Stimulated activated CD4-positive, alpha-beta T cell treated with anti-CD3 and anti-CD28 coated beads, Interleukin-15, amount 100 ng/mL, for 48 hours (primary cell): ENCODE measurements at places on chromosomes 16 and 17.
A peak's percentile ranks its signal among the peaks of the same experiment; 100 is the strongest.

DNA sequence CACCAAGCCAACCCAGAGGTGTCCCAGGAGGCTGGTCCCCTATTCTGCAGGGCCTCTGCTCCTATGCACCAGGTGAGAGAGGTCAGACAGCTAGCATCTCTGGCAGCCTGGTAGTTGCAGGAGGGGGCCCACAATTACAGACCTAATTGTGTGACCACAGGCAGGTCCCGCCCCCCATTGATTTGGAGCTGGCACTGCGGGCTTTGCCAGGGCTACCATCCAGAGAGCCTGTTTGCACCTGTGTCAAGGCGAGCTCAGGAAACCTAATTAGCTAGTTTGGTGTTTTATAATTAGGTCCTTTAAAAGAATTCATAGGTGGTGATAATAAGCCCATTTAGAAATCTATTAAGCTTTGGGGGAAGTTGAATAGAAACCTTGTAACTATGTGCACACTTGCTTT, 90.2 kb downstream of the MRM1 start:
- DNase-seq, result no peak

- DNase-seq, result no peak
Measured at GRCh38 chr17:57745242-57745641, at the start of gene CCDC182. Gene CCDC182 (minus strand): TSS chr17:57745299. CDS start chr17:57745272, 27 bp downstream.

GRCh38 chr16:85436636-85437165, 176.4 kb upstream of the GSE1 start:
- DNase-seq, result no peak

DNA sequence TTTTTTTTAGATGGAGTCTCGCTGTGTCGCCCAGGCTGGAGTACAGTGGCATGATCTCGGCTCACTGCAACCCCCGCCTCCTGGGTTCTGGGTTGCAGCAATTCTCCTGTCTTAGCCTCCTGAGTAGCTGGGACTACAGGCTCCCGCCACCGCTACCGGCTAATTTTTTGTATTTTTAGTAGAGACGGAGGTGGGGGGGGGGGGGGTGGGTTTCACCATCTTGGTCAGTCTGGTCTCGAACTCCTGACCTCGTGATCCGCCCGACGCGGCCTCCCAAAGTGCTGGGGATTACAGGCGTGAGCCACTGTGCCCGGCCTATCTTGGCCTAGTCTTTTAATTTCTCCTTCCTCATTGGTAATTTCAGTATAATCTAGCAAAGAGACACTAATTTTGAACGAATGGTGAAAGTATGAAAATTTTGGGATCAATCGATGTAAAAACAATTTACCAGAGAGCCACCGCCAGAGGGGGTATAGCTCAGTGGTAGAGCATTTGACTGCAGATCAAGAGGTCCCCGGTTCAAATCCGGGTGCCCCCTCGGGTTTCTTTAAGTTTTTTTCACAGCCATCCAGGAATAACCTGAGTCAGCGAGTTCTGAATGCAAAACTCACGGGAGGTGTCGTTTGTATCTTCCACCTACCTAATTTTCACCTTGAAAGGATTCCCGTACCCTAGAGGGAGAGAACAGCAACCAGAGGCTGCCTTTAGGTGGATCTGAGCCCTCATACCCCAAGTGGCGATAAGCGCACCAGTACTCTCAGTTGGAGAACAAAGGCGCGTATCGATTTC, 2.5 kb upstream of the LASP1 start:
- peak; percentile 65 for DNase-seq

DNA sequence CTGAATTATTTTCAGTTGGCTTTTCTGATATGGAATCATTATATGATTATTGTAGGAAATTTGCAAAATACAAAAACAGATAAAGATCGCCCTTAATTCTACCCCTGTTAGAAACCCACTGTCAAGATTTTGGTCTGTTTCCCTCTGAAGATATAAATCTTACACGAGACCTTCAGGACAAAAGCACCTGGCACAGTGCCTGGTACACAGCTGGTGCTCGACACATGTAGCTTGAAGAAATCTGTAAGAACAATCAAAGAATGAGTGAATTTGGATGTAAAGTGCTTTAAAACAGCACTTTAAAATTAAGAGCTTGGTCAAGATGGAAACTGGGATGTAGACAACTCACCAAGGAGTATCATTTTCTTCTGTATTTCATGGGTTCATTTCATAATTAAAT, 181.1 kb downstream of the C16orf78 start:
- DNase-seq, result no peak

DNA sequence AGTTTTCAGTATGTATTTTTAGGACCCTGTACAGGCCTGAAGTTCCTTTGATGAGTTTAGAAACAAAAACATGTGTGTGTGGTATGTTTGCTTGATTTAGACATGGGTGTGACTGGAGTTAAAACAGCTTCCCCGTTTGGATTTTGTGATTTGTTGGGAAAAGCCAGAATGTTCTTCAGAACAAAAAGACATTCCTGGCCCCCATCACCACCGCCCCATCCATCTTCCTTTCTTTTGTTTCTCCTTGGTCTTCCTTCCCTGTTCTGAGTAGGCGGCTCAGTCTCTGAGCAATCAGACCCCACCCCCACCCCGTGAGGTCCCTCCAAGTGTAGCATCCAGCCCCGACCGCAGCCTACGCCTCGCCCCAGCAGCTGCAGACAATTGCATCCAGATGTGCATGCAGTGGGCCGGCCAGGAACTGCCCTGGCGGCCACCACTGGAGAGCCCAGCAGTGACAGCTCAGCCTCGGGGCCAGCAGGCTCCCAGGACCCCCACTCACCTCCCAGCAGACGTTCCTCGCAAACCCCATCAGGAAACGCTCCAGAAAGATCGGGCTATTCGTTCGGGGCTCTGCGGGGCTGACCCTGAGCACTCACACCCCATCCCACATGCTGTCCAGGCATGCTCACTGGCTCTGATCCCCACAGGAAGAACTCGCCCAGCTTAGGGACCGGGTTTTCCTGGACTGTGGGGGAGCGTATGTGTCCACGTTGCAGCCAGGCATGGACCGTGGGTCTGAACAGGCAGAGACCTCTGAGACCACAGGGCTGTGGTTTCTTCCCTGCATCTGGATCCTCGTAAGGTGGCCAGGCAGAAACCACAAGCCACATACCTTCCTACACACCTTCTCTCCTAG, 99.8 kb upstream of the CDH5 start:
- DNase-seq, result no peak

DNA sequence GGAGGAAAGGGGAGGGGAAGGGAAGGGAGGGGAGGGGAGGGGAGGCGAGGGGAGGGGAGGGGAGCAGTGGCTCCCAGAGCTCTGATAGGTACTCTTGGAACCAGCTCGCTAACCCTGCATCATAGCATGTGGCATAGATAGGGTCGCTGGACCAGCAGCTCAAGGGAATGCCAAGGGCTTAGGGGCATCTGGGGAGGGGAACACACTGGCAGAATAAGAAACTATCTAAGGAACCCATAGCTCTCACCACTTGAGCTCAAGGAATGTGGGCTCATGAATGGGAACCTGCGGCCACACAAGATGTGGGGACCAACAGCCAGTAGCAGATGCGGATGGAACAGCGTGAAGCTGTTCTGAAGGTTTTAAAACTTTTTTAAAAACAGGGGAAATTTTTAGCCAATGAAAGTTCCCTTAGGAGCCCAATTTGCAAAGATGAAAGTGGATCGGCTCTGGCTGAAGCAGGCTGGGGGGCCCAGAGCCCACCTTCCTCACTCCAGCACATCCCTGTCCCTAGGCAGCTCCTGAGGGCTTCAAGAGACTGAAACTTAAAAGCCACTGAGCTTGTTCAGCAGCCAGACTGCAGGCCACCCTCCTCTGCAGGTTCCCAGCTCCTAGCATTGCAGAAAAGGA, 46.9 kb downstream of the PIMREG start:
- no peak for DNase-seq

DNA sequence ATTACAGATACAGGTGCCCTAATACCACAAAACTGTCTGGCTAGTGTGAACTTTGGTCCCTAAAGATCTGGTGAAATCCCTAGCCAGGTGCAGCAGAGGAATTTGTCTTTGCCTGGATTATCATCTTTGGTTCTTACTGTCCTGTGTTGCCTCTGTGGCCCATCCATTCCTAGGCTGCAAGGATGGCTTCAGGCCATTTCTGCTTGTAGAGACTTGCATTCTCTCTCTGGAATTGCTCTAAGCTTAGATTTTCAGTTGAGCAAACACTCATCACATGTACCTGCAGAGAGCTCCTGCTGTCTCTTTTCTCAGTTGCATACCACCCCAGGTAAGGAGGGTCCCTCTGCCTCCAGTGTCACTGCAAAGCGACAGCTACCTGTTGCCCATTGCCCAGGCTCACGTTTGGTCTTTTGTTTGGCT, 114.9 kb downstream of the PRKCA start:
- DNase-seq, result no peak

DNA sequence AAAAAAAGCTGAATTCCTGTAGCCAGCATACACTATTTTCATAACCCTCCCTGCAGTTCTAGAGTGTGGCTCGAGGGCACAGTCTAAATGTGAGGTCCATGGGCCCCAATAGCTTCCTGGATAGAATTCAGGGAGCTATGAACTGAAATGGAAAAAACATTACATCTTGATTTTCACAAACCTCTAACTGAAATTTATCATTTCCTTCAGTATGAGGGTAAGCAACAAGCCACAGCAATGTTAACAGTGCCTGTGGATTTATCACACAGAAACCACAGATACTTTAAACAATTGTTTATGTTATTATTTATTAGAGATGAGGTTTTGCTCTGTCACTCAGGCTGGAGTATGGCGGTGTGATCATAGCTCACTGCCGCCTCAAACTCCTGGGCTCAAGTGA, 18.2 kb downstream of the TMEM92 start:
- DNase-seq, result no peak

GRCh38 chr16:30523768-30524574, 2.4 kb downstream of the ZNF768 start:
- DNase-seq, result no peak

- peak; percentile 97 for DNase-seq
Measured at GRCh38 chr17:1516388-1517161, at the start of gene INPP5K. Gene INPP5K (minus strand): TSS chr17:1516612. CDS start chr17:1516499, 113 bp downstream.

- DNase-seq, result no peak
Measured at GRCh38 chr17:1039511-1040215, 42.7 kb downstream of the TIMM22 start.

DNA sequence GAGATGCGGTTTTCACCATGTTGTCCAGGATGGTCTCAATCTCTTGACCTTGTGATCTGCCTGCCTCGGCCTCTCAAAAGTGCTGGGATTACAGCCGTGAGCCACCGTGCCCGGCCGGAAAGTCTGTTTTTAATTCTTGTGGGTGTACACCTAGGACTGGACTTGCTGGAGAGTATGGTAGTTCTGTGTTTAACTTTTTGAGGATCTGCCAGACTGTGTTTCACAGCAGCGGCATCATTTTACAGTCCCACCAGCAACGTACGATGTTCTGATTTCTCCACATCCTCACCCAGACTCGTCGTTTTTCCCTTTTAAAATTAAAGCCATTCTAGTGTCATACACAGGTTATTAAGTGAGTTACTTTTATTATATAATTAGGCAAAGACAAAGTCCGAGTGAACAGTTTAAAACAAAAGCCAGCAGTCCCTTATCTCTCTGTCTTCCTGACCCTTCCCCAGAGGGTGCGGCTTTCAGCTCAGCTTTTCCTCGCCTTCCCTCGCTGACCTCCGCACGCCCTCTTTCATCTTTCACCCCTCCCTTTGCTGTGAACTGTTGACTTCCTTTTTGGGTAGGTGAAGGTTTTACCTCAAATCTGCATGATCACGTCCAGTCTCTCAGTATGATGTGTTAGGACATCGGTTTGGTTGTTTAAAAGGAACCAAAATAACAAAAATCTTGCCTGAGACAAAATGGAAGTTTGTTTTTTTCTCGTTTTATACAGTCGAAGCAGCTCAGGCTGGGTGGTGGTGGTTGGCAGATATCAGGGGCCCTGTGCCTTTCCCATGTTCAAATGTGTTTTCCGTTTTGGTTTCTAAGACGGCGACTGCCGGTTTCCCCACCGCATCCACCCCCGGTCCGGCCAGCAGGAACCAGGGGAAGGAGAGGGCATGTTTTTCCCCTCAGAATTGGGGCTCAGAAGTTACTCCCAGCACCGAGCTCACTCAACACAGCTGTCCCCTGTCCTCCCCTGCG, 18.0 kb downstream of the FAM234A start:
- no peak for DNase-seq

GRCh38 chr17:4204190-4204589, 59.6 kb downstream of the ANKFY1 start:
- DNase-seq, result no peak

DNA sequence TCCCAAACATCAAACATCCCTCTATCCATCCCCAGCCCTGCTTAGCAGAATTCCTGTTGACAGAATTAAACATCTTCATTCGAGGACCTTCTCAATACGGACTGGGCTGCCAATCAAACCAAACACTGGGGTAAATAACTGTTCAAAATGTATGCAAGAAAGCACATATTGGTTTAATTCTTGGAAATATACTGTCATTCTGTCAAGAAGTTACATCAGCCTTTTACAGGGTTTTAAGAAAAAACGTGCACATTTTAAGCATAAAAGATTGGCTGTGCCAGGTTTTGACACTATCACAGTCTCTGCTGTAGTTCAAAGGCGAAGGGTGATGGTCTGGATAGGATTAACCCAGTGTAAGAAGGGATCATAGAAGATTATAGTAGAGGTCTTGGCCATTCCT, 25.1 kb upstream of the CCNF start:
- no peak for DNase-seq

DNA sequence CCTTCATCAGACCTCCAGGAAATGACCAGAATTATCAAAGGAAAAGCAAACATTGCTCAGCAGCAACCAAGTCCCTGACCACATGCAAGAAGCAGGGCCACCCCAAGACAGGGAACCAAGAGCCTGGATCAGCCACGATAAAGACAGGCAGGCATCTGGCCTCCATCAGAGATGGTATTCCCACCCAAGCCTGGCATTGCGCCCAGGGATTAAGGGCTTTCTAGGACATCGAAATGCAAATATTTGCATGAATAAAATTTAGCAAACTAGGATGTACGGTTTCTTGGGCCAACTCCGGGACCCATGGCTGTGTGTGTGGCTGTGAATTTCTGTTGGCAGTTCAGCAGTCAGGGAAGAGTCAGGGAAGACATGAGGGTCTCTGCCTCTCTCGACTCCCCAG, 241.4 kb upstream of the DYNLRB2 start:
- no peak for DNase-seq

GRCh38 chr17:75472119-75472518, 15.7 kb downstream of the TMEM94 start:
- DNase-seq, result no peak

- DNase-seq, result no peak
Measured at GRCh38 chr16:30768583-30769181, 6.6 kb downstream of the RNF40 start.

DNA sequence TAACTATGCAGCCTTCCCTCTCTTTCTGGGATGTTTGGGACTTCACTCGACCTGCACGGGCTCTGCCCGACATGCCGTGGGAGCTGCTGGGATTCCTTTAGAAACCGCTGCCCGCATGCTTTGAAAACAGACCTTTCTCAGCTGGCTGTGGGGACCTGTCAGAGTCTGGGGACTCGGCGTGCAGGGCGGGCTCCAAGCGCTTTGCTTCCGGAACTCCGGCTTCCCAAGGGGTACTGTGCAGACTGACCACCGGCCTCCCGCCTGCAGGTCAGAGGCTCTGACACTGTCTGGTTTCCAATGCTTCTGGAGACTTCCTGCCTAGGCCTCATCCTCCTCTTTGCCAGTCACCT, 11.8 kb downstream of the PRSS27 start:
- no peak for DNase-seq

- no peak for DNase-seq
Measured at GRCh38 chr17:66461343-66461995, 159.1 kb downstream of the PRKCA start.
